ENCODE measurements at places on chromosomes 6 and 20.
A peak's percentile ranks its signal among the peaks of the same experiment; 100 is the strongest.

DNA sequence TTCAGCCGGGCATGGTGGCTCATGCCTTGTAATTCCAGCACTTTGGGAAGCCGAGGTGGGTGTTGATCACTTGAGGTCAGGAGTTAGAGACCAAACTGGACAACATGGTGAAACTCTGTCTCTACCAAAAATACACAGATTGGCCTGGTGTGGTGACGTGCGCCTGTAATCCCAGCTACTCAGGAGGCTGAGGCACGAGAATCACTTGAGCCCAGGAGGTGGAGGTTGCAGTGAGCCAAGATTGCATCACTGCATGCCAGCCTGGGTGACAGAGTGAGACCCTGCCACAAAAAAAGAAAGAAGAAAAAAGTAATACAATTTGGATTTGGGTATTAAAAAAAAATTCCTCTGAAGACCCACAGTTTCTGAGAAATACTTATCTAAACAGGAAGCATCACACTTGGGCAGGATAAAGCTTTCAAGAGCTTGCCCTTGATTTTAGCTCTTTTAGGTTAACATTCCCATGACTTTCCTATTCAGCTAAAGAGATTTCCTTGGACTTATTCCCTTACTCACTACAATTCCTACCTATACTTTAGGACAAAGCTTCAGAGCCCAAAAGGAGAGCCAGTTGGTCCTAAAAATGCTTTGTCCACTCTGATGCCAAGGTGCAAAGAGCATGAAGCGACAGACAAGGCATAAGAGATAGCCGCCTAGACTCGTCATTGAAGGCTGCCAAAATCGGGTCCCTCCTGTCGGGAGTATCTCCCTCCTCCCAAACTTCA is 1.9 kb downstream of the ELOVL2 start:
- no peak for DNase-seq

DNA sequence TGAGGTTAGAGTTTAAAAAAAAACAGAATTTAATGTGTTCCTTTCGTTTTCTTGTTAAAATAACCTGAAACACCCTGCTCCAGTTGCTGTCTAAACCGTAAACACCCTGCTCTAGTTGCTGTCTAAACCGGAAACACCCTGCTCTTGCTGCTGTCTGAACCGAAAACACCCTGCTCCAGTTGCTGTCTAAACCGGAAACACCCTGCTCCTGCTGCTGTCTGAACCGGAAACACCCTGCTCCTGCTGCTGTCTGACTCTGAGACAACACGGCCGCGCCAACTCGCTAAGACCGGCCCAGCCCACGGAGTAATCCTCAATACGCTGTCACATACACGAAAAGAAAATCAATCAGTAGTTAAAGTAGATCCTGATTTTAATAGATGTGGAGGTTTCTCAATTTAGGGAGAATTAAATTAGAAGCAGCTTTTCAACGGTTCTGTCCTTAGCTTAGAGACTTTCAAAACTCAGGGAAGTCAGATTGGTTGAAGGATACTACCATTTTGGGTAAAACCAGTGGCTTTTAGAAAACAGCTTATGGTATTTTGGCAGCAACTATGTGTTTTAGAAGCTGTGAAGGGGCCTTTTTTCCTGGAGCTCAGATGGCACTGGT is 98.3 kb downstream of the RAMACL start:
- DNase-seq = peak; percentile 48

DNA sequence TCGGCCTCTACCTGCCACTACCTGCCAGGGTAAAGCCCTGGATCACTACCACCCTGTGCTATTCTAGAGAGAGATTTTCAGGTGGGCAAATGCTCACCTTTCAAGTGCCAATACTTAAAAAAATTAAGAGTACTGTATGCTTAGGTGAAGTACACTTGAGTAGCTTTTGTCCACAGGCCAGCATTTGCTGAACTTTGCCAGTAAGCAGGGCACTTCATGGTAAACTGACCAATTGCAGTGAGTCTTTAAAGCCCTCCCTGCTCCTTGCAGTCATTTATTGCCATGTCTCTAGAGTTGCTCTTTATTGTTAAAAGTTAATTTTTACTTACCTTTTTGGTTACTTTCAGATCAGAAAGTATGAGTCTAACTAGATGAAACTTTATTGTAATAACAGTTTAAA is 58.5 kb downstream of the PLAGL1 start:
- no peak for DNase-seq

DNA sequence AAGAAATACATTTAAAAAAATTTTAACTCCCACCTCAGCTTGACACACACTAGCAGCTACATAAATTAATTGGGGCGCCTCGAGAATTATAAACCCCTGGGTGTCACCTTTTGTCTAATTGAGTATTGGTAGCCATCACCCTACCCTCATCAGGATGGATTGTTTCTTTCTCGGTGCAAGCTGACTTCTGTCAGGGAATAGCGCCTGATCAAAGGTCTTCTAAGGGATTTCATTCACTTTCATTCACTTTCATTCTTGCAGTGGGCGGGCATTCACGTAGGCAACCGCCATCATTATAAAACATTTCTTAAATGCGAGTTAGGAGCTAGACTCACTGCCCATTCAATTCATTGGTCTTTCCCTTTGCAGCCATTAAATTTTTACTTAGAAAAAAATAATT is 239.2 kb upstream of the SASH1 start:
- DNase-seq = no peak

DNA sequence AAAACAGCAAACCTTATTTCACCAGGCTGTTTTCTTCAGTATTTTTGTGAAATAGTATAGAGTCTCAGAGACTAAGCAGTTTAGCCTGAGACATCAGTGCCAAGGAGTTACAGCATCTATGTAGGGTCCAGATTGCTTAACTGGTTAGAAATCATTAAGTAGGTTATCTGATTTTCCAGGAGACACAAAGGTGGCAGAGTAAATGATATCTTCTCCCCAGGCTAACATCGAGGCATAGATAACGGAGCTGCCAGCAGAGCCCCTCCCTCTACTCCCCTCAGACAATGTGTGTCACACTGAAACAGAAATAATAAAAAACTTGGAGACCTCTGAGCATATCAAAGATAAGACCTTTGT is 473.0 kb upstream of the CITED2 start:
- DNase-seq = no peak

DNA sequence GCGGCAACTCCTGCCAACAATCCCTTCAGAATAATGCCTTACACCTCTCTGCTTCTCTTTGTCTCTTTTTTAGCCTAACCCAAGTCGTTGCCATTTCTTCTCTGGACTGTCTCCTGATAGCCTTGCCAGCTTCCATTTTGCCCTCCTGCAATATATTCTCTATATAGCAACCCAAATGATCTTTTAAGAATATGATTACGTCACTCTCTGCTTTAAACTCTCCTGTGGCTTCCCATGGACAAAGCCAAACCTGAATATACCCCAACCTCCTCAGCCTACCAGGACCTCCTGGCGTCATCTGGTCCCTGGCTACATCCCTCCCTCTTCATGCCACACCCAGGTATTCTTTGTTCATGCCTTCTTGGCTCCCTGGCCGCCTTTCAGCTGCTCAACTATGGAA is 126.5 kb upstream of the KCNK16 start:
- DNase-seq = no peak

GRCh38 chr6:97663252-97663651 is 380.2 kb upstream of the MMS22L start:
- no peak for DNase-seq

- DNase-seq = no peak
Observed at GRCh38 chr6:121382467-121383121, 48.3 kb upstream of the TBC1D32 start.

- no peak for DNase-seq
Observed at GRCh38 chr20:19943061-19943521, 74.1 kb upstream of the NAA20 start.

All from activated gamma-delta T cell (primary cell).